ENCODE measurements at places on chromosomes 11 and 22. TPM values are rescaled to one million over a fixed set of nuclear protein-coding genes. Genes with fewer than 3 reads are reported as not detected.

DNA sequence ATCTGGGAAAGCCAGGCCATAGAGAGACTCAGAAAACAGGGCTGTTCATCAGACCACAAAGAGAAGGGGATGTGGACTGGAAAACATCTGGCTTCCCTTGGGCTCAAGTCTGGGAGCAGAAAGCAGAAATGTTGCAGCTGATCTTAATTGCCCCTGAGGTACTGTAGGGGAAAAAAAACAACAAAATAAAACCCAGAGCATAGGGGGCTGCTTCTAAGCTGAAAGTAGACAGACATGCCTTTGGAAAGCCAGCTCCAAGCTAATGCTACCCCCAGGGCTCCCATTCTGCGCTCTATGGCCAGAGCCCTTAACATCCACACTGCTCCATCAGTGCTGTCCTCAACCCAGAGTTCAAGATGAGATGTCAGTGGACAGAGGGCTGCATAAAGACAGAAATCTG, 2.0 kb upstream of the PACSIN3 start:
- DNase-seq, result no peak

- no peak for DNase-seq
Observed at GRCh38 chr11:62603776-62604299, 2.2 kb upstream of the MTA2 start.

DNA sequence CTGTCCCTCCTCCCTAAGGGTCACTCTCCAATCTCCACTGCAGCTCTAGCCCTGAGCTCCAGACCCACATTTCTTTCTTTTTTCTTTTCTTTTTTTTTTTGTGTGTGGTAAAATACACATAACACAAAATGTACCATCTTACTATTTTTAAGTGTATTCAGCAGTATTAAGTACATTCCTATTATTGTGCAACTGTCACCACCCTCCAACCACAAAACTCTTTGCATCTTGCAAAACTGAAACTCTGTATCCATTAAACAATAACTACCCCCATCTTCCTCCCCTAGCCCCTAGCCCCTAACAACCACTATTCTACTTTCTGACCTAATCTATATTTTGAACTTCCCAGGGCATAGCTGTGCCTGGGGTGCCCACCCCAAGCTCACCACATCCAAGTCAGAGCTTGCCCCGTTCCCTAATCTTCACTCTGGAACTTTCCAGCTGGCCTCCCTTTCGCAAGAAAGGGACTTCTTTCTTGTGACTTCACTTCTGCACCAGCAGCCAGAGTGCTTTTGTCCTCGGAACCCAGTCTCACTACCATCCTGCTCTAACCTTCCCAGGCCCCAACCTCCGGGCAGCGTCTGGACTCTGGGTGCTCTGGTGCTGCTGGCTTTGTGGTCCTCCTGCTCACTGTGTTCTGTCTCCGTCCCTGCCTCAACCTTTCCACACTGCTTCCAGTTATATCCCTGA, 30.7 kb downstream of the PARVG start:
- DNase-seq, result no peak

DNA sequence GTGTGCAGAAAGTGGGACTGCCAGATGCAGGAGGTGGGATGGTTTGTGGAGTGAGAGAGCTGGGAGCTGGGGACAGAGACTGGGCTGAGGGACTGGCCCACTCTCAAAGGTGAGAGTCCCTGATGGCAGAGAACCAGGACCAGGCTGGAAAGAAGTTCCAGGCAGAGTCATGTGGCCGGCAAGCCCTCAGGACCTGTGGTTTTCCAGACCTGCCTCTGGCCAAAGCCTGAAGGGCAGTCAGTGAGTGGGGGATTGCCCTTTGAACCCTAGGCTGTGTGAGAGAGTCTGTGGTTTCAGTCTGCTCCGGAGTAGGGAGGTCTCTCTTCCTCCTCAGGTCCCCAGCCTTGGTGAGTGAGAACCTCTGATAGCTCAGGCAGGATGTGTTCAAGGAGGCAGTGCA, 17.0 kb downstream of the KCNC1 start:
- DNase-seq, result no peak

DNA sequence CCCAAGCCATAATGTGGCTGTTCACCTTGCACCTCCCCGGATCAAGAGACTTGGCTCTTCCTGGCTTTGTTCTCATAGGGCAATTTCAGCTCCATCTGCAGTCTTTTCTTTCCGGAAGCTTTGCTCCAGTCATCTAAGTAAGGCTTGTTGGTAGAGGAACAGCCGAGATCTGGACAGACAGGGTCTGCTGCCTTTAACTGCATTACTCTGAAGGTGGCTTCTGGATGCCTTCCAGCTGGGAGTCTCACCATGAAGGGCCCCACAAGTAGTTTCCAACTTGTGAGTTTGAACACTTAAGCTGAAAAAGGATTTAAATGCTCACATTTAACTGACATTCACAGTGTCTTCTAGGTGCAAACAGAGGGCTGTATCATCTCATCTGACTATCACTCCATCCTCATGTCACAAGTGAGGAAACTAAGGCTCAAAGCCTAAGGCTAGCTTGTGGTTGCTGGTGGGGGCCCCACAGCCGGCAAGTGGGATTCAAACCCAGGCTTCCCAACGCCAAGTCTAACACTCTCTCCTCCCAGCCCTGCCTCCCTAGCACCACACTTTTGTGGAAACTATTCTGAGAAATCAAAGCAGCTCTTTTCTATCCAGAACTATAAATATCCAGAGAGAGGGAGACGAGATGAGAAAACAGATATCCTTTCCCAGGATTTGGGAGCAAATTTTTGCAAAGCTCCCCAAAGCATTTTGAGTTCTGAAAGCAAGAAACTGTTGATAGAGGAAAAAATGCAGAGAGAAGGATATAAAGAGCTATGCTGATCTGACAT, 58.4 kb downstream of the GALNT18 start:
- no peak for DNase-seq

DNA sequence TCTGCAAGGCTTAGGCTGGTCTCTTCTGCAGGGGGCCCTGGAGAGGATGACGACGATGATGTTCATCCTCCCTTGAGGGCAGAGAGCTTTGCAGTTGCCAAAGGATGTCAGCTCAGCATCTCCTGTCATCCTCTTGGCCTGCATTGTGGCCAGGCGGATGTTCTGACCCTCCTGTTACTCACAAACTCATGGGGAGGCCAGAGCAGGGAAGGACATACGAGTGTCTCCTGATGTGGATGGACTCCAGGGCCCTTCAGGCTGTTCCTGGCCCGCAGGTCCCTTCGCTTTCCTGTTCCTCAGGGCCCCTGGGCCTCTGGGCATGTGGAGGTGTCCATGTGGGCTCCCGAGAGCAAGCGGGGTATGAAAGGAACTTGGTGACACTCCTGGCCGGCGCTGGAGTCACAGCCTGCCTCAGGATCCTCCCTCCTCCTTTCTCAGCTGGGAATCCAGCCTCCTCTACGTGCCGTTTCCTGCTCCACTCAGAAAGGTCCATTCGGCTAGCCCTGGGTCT, 8.5 kb downstream of the ADORA2A start:
- no peak for DNase-seq

GRCh38 chr11:26225646-26226045, 106.3 kb upstream of the ANO3 start:
- no peak for DNase-seq

GRCh38 chr11:33321422-33321821, 64.2 kb downstream of the HIPK3 start:
- DNase-seq, result no peak

- no peak for DNase-seq
Observed at GRCh38 chr11:29773656-29774264, 243.1 kb downstream of the KCNA4 start.

DNA sequence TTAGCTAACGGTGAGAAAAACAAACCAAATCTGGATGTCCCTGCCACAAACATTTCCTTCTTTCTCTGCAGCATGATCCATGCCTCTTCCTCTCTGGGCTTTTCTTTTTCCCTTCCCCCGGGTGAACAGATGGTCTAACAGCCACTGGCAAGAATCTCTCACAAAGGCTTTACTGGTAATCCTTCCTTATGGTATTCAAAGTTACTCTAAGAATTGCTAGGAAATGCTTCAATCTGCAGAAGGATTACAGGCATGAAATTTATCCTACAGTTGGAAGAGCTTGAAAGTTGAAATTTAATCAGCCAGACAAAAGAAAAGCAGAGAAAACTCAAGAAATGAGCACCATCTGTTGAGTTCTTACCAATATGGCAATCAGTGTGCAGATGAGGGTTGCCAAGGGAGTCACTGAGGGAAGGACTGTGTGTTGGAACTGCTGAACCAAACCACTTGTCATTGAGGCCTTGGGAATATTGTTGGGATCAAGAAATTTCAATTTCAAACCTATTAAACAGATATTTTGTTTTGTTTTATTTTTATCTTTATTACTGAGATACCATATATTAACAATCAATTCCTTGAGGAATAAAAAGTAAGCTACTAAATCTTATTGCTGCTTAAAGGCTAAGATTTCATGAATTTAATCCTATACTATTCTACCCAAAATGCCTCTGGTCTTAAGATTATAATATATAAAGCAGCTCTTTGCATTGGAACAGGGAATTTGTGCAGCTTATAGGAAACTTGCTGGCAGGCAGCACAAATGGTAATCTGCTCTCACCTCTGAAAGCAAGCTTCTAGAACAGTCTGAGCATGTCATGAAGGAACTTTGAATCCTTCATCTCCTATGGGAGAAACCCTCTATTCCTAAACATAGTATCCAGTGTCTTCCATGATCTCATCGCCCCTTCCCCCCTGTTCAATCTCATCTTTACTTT, 29.7 kb upstream of the NDUFC2 start:
- DNase-seq, result no peak

GRCh38 chr11:2886191-2886894, 768 bp upstream of the CDKN1C start:
- no peak for DNase-seq

- DNase-seq, result no peak
Observed at GRCh38 chr11:36492724-36493304, 17.3 kb downstream of the TRAF6 start.

- no peak for DNase-seq
Observed at GRCh38 chr22:24209687-24210086, 28.4 kb downstream of the SUSD2 start.

GRCh38 chr11:77619576-77620198, 17.9 kb downstream of the CLNS1A start:
- DNase-seq, result no peak

GRCh38 chr11:2200957-2201519, 29.4 kb upstream of the TH start:
- no peak for DNase-seq

DNA sequence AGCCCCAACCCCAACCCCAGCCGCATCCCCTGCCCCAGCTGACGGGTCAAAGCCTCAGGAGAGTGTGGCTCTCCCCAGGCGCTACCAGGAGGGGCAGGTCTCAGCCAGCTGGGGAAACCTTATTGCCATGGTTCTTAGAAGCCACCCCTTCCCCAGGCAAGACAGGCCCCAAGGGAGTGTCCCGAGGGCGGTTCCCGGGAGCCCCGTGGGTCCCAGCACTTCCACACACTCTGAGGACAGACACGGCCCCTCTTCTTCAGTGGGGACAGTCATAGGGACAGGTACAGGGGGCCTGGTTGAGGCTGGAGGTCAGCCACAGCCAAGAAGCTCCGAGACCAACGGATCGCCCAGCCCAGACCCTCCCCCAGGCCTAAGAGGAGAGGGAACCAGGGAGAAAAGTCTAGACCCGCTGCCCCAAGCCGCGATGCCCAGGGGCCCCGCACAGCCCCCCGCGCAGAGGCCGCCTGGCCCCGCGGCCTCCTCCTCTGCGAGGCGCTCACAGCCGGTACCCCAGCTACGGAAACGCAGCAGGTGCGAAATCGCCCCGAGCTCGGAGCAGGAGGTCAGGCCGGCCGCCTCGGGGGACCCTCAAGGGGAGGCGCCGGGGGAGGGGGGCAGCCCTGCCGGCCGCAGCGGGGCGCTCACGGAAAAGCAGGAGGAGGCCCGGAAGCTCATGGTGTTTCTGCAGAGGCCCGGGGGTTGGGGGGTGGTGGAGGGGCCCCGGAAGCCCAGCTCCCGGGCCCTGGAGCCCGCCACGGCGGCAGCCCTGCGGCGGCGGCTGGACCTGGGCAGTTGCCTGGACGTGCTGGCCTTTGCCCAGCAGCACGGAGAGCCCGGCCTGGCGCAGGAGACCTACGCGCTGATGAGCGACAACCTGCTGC, 2.6 kb downstream of the KLHDC7B start:
- DNase-seq, result no peak

- no peak for DNase-seq
Observed at GRCh38 chr11:123519055-123519796, 89.2 kb downstream of the GRAMD1B start.

DNA sequence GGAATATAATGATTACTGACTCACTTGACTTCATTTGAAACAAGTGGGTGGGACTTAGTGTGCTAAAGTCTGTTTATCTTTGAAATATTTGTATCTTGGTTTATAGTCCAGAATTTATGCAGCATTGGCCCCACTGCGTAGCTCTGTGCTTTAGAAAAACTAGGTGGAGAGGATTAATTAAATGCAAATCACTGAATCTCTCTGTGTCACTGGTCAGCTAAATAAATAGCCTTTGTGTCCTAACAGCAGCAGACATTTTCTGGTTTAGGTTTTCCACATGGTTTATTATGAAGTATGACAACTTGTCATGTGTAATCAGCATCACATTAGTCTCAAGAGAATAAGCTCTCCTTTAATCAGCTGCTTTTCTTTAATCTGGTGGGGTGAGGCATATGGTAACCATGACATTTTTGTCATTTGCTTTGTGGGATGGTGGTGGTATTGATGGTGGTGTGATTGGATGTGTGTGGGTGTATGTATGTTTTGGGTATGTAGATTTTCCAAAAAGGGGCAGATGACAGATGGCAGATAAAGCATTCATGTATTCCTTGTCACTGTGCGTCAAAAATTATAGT, 33.9 kb downstream of the BCL2L13 start:
- DNase-seq, result no peak

- no peak for DNase-seq
Observed at GRCh38 chr11:122186439-122187080, 70.5 kb upstream of the BLID start.

GRCh38 chr11:75801362-75802020, 13.5 kb upstream of the UVRAG start:
- no peak for DNase-seq

DNA sequence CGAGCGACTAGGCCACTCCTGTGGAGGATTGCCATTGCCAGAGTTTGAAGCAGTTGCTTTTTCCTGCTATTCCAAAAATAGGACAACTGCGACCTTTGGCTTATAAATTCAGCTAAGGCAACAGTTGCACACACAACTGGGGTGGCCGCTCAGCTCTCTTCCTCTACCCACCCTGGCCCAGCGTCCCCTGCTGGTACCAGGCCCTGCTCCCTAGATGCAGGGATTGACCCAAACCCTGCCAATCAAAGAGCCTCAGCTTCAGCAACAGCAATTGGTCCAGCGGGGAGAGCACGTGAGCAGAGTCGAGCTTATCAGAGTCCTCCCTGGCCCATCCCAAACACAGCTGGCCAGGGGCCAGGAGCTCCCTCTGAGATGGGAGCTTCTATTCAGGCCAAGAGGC, 22.0 kb upstream of the CABP2 start:
- no peak for DNase-seq

GRCh38 chr11:3745161-3745560, 52.2 kb downstream of the NUP98 start:
- no peak for DNase-seq

GPR83 gene
- total RNA-seq, result not detected

SCGB1C1 gene
- not detected for total RNA-seq

SHANK3 gene
- 0.22 TPM for total RNA-seq

POTEH gene
- not detected for total RNA-seq

OR51E2 gene
- 0.21 TPM for total RNA-seq

PRDM11 gene
- 6.7 TPM for total RNA-seq

RBMXL2 gene
- total RNA-seq, result not detected

IGLL1 gene
- total RNA-seq, result not detected

TSSK2 gene
- total RNA-seq, result not detected

BCR gene
- 28.6 TPM for total RNA-seq

OR51B4 gene
- not detected for total RNA-seq

OR2AG1 gene
- not detected for total RNA-seq

Measured in SJSA1 (cell line).